ENCODE measurements at places on chromosomes 12 and 14.
A peak's percentile ranks its signal among the peaks of the same experiment; 100 is the strongest.

- no peak for DNase-seq
- no peaks in the 10 kb centered on the region for H3K36me3 ChIP-seq
- H3K4me1 ChIP-seq: no peaks in the 10 kb centered on the region
- peak overlapping the region; percentile 76 for H3K4me3 ChIP-seq
- H3K27ac ChIP-seq: peak overlapping the region; percentile 72
These were observed 7.3 kb upstream of the C12orf50 start for GRCh38 chr12:88036353-88036965.

DNA sequence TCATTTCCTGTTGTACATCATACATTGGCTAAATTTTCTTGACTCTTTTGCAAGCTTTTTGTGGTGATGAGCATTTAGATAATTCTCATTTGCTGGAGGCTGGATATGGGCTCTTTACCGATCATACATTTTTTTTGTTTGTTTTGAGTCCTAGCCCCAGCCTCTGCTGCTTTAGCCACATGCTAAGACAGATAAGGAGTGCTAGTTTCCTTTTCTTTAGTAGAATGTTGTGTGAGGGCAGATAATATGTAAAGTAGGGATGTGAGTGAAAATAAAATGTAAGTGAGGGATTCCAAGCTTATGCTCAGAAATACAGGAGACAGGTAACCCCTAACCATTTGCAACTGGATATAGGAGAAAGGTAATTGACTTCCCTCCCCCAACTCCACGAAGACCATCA lies 405.7 kb downstream of the TRHDE start:
- H3K27ac ChIP-seq: no peak overlapping the region
- H3K27me3 ChIP-seq: no peaks in the 10 kb centered on the region
- H3K4me3 ChIP-seq: no peak overlapping the region
- no peak for DNase-seq
- H3K4me1 ChIP-seq: no peaks in the 10 kb centered on the region
- no peaks in the 10 kb centered on the region for H3K36me3 ChIP-seq

GRCh38 chr14:68958553-68958952 lies 20.5 kb downstream of the ACTN1 start:
- H3K27me3 ChIP-seq: no peaks in the 10 kb centered on the region
- no peak for DNase-seq

DNA sequence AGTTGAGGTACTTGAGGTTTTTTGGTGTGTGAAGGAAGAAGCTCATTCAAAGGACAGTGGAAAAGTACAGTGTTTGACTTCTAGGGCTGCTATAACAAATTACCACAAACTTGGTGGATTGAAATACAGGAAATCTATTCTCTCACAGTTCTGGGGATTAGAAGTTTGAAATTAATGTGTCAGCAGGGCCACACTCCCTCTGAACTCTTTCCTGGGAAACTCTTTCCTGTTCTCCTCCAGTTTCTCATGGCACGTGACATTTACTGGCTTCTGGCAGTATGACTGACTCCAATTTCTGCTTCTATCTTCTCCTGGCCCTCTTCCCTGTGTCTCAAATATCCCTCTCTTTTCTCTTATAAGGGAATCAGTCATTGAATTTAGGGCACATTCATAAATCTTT lies 160.2 kb downstream of the CCDC91 start:
- no peaks in the 10 kb centered on the region for H3K36me3 ChIP-seq
- H3K4me1 ChIP-seq: no peaks in the 10 kb centered on the region
- H3K27me3 ChIP-seq: no peaks in the 10 kb centered on the region
- no peak for DNase-seq
- no peak overlapping the region for H3K27ac ChIP-seq
- H3K4me3 ChIP-seq: no peak overlapping the region

GRCh38 chr12:65535946-65536345 lies 257.5 kb downstream of the MSRB3 start:
- H3K4me3 ChIP-seq: no peak overlapping the region
- no peaks in the 10 kb centered on the region for H3K4me1 ChIP-seq
- H3K36me3 ChIP-seq: no peaks in the 10 kb centered on the region
- no peaks in the 10 kb centered on the region for H3K27me3 ChIP-seq

Measured in tibial artery (tissue), 4 donors.